GM19239 (cell line): ENCODE measurements at places on chromosomes 5 and 9.

GRCh38 chr9:82252116-82252515 lies 263.5 kb downstream of the SPATA31D1 start:
- DNase-seq: no peak

DNA sequence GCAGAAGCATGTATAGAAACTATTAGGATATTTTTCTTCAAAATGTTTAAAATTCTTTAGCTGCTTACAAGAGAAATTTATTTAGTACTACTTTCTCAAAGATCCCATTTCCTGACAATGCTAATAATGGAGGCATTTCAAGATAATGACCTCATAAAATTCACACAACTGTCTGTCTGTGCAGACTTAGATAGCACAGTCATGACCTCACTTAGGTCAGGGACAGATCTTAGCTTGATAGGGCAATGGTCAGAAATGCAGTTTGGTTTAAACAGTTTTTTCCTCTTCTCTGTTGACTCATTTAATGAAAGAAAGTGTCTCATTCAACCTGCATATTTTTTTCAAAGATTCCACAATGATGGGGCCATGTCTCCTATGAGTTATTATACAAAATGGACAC lies 128.4 kb downstream of the GRIA1 start:
- no peak for DNase-seq

GRCh38 chr9:133855802-133856521 lies 117.8 kb upstream of the SARDH start:
- no peak for DNase-seq

- no peak for DNase-seq
Observed at GRCh38 chr5:144463481-144464223, 293.0 kb downstream of the KCTD16 start.

DNA sequence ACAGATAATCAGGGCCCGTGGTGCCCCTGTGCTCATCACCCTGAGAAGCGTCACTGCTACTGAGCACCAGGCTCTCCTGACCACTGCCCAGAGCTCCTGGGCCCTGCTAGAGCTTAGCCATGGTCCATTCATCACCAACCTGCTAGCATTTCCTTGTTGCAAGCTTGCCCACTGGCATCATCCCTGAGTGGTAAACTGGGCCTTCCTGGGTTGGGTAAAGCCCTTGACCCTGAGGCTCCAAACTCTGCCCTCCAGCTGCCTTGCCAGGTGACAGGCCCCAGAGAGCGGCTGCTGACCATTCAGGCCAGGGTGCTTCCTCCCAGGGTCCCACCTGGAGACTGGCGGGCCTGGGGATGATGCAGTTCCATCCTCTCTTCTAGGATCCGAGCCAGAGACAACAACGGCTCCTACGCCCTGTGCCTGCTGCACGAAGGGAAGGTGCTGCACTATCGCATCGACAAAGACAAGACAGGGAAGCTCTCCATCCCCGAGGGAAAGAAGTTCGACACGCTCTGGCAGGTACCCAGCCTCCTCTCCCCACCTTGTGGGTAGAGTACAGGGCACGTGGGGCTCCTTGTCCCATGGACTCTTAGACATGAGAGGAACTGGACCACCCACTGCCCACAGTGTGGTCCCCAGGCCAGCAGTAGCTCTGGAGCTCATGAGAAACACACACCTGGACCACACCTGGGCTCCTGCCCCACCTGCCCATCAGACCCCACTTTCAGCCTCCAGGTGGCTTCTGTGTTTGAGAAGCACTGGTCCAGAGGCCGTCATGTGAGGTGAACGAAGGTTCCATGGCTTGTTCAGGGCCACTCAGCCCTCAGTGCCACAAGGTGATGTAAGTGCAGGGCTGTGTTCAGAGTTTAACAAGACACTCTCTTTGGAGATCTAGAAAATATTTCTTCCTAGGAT lies 60.5 kb downstream of the SYK start:
- DNase-seq: no peak

DNA sequence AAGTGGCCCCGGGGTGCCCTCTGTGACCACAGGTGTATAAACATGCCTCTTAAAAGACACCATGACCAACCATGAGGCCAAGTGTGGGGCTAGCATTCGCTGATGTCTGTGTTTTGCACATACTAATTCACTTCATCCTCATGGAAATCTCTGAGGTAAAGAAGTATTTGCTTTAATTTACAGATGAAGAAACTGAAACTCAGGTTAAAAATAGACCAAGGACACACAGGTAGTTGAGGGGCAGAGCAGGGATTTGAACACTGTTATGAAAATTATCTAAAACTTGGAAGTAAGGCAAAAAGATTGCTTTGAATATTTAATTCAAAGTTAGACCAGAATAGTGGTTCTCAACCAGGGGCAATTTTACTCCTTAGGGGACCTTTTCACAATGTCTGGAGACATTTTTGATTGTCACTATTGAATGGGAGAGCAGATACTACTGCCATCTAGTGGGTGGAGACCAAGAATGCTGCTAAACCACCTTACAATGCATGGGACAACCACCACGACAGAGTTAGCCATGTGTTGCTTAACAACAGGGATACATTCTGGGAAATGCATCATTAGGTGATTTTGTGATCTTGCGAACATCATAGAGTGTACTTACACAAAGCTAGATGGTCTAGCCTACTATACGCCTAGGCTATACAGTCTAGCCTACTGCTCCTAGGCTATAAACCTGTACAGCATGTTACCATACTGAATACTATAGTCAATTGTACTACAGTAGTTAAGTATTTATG lies 8.0 kb upstream of the FXN start:
- no peak for DNase-seq

- DNase-seq: no peak
Observed at GRCh38 chr5:167057665-167058064, 1233.8 kb upstream of the WWC1 start.

GRCh38 chr5:88671505-88672499 lies 211.2 kb downstream of the MEF2C start:
- no peak for DNase-seq

DNA sequence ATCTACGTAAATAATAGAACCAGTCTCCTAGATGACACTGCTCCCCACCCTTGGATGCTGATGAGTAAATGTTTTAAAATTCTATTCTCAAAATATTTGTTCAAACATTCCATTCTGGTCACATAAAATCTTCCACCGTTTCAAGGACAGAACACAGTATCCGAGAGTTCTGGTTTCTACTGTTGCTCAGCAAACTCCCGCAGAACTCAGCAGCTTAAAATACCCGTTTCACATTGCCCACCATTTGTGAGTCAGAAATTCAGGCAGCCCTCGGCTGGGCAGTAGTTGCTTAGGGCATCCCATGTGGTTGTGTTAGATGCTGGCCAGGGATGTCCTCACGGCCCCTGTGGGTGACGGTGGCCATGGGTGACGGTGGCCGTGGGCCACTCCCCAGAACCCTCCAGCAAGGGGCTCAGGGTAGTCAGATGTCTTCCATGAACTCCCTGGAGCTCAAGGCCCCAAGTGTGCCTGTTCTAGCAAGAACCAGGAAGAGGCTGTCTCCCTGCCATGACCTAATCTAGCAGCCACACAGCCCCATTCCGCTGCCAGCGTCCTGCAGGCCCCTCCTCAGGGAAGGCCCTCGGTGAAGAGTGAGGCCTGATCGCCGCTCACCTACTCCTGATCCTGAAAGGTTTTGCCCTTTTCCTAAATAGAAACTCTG lies 17.4 kb downstream of the MGAT1 start:
- no peak for DNase-seq
